ENCODE measurements at places on chromosomes 13 and 19.
A peak's percentile ranks its signal among the peaks of the same experiment; 100 is the strongest.

- DNase-seq: no peak
Observed at GRCh38 chr19:38875656-38876395, 2.2 kb downstream of the RINL start.

GRCh38 chr13:30618930-30619279, 1.2 kb downstream of the USPL1 start:
- no peak for DNase-seq

DNA sequence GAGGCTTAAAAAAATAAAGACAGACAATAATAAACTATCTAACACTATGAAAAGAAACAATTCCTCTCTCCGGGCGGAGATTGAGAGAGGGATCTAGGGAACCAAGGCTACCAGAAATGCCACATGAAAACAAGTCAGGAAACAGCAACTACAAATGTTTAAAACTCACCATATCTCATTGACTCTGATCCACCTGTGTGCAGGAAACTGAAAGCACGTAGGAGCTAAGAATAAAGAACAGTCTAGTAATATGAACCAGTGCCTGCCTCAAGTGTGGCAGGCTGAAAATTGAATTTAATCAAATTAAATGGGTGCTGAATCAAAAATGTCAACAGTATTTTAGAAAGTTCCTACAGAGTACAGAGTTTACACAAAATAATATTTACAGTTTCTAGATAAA, 1701.0 kb downstream of the SLITRK5 start:
- no peak for DNase-seq

- no peak for DNase-seq
Observed at GRCh38 chr13:87677043-87677495, 5.9 kb downstream of the SLITRK5 start.

GRCh38 chr19:30679153-30679702, 307.0 kb downstream of the ZNF536 start:
- no peak for DNase-seq

DNA sequence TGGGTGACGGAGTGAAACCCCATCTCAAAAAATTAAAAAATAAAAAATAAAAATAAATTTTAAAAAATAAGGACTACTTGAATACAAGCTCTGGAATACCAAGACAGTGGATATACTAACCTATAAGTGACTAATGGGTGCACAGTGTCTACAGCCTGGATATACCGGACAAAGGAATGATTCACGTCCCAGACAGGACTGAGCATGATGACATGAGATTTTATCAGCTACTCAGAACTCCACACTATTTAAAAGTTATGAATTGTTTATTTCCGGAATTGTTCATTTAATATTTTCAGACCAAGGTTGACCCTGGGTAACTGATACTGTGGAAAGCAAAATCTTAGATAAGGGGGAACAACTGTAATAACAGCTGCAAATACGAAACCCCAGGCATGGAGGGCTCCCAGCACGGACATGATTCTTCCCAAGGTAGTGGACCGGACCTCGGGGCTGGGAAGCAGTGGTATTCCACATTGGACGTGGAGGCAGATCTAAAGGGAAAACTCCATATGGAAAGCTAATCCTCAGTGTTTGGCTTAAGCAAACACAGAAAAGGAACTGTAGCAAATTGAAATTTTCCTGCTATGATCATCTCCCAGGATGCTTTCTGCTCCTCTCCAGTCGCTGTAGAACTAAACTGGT, 102.6 kb upstream of the TSHZ3 start:
- no peak for DNase-seq

GRCh38 chr13:51475727-51476501, 23.1 kb upstream of the INTS6 start:
- DNase-seq: no peak

- DNase-seq: peak; percentile 44
Observed at GRCh38 chr19:48964205-48965039, 687 bp upstream of the FTL start.

DNA sequence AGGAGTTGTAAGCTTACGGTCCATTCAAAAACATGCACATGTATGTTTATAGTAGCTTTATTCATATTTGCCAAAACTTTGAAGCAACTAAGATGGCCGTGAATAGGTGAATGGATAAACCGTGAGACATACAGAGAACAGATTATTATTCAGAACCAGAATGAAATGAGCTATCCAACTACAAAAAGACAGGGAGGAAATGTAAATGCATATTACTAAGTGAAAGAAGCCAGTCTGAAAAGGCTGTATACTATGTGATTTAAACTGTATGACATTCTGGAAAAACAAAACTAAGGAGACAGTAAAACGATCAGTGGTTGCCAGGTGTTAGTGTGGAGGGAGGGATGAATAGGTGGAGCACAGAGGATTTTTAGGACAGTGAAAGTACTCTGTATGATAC, 19.9 kb downstream of the NDFIP2 start:
- DNase-seq: no peak

DNA sequence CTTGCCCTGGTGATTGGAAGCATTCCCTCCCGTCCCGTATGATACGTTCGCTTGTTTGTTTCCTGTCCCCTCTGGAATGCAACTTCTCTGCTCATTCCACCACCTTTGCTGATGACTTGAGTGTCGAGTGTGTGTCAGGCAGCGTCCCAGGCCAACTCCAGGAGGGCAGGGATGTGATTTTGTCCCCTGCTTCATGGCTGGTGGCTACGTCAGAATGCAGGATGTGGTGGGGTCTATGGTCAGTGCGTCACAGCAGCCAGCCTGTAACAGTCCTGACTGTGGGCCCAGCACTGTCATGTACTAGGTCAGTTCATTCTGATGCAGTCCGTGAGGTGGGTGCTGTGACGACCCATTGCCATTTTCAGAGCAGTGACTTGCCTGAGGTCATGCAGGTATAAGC, 16.2 kb downstream of the BRSK1 start:
- no peak for DNase-seq

GRCh38 chr13:34913040-34913439, 29.0 kb upstream of the NBEA start:
- peak; percentile 24 for DNase-seq

GRCh38 chr13:77563111-77563510, 27.6 kb downstream of the SCEL start:
- no peak for DNase-seq

DNA sequence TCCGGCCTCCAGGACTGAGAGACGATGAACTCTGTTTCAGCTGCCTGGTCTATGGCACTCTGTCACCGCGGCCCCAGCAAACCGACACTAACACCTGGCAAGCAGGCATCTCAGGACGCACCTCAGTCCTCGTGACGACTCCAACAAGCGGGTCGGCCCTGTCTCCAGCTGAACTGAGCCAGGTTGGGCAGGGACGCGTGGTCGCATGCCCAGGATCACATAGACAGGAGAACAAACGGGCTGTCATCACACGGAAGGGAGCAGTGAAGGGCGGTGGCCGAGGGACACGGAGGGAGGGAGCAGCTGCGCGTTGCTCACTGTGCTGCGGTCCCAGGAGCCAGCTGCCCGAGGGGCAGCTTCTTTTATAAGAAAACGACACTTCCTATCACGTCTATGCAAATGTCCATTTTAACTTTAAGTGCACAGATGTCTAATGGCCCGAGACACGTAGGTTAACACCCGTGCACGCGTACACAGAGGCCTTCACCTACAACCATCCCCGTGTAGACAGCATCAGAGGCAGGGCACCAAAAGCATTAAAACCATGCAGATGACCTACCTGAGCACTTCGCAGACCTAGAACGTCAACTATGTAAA, 8.9 kb downstream of the SGTA start:
- DNase-seq: no peak

DNA sequence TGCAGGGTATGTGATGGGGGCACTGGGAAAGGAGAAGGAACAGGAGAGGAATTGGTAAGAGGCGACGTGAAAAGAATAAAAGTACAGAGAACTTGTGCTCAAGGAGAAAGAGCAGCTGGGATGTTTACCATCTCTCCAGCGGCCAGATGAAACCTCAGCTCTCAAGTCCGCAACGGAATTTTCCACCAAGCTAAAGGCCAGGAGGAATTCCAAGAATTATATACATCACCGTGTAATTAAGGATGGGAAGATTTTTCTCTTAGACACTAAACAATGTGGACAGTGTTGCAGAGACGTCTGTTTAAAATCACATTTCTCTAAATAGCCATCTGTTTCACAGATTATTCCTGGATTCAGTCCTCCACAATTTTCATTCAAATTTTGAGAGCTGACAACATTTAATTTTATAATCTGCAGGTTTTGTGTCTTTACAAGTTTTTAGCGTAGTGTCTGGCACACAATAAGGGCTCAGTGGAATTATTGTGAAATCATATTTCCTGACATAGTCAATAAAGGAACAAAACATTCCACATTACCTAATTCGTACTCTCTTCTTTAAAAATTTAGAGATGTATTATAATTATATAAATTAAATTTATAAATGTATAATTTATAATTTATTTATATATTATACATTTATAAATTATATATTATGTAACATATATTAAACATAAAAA, 23.0 kb upstream of the USP29 start:
- no peak for DNase-seq

GRCh38 chr13:44052780-44053184, 173.1 kb downstream of the LACC1 start:
- DNase-seq: peak; percentile 32

DNA sequence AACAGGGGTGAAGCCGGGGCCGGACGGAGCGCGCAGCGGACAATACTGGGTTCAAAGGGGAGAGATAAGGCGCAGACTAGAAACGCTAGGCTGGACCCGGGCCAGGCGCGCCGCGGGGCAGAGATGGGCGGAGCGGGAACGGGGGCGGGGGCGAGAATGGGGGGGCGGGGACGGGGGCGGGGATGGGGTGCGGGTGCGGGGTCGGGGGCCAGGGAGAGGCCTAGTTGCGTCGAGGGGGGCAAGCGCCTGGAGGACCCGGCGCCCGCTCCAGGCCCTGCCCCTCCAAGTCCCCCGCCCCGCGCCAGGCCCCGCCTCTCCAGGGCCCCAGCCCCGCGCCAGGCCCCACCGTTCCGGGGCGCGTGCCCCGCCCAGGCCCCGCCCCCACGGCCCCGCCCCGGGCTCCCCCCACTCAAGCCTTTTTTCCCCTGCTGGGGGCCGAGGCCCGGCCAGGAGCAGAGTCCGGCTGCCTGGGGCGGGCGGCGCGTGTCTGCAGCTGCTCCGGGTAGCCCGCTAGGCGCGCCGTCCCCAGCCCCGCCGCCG, at the start of gene CERS4:
Gene CERS4, plus strand, starts transcription at position 449 of the 540 bp plus-strand sequence. CDS start 41,707 bp downstream, outside the sequence.
- no peak for DNase-seq

Data from AG08395 (cell line).